Dorsolateral prefrontal cortex (tissue), 122 donors: ENCODE measurements at places on chromosomes 2 and 18.

GRCh38 chr18:36139245-36139644, 9.5 kb downstream of the ELP2 start:
- no peak for DNase-seq

- DNase-seq: no peak
Measured at GRCh38 chr18:59536166-59536565, 161.1 kb downstream of the CCBE1 start.

GRCh38 chr2:45765728-45766254, 114.3 kb downstream of the PRKCE start:
- DNase-seq: no peak

DNA sequence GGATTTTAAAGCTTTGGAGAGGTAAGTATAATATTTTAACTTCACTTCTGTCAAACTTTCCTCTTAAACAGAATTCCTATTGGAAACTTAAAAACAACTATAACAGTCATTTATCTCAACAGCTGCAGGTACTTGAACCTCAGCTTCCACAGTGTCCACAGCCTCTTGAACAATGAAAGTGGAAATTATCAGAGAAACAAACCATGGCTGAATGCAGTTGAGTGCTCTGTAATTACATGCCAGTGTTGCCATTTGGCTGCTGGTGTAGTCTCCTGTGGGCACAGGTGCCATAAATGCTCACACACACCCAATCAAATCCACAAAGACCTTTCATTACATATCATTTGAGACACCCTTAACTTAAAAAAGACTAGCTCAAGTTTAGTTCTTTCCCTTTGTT, 125.1 kb downstream of the CPS1 start:
- no peak for DNase-seq

- DNase-seq: no peak
Measured at GRCh38 chr2:70469435-70469834, 84.2 kb downstream of the TGFA start.

- no peak for DNase-seq
Measured at GRCh38 chr2:31381601-31382000, 32.9 kb downstream of the XDH start.

DNA sequence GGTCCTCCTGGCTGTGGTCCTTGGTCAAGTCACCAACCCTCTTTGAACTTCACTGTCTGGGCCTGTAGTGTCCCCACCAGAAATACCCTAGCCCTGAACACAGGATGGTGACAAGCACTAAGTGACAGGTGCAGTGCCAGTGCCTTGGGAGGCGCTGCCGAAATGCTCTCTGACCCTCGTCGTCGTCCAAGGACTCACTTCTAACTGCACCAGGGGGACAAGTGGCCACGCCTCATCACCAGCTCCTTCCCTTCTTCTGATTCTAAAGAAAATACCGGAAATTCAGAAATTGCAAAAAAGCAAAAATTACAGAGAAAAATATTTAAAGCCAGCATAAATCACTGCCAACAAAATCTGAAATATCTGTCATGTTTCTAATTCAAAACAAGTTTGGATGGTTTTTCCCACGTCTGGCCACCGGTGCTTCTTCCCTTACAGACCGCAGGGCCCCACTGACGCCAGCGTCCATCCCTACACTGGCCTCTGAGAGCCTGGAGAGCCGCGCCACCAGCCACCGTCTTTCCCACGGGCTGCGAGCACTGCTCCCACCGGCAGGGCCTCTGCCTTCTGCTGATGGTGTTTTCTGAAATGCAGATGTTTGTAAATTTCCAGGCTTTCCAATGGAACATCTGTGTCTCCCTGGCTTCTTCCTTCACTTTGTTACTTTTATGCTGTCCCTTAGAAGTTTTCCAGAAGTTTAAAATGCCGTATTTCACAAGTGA, 37.4 kb upstream of the GPC1 start:
- DNase-seq: no peak

GRCh38 chr18:44186001-44186400, 494.7 kb upstream of the SETBP1 start:
- no peak for DNase-seq

DNA sequence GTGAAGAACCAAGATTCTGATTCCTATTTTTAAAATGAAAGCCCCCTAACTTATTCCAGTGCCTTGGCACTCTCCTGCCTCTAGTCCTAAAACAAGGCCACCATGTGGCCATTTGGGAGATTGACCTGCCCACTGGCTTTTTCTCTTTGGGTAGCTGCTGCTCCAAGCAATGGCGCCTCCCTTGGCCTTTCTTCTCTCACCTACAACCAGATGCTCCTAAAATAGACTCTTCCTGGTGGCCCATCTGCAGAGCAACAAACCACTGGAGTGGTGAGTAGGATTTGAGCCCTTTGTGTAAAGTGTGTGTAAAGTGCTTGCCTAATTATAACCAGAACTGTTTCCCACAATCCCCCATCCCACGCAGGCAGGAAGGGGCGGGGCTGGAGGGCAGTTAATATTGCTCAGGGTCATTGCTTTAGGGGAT, 114.2 kb downstream of the FHOD3 start:
- no peak for DNase-seq

DNA sequence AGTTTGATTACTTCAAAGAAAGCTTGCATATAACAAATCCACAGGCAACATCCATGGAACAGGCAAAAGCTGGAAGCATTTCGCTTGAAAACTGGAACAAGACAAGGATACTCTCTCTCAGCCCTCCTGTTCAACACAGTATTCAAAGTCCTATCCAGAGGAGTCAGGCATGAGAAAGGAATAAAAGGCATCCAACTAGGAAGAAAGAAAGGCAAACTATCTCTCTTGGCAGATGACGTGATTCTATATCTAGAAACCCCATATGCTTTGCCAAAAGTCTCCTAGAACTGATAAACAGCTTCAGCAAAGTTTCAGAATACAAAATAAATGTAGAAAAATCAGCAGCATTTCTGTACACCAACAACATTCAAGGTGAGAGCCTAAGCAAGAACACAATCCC, 34.1 kb upstream of the MC4R start:
- no peak for DNase-seq

DNA sequence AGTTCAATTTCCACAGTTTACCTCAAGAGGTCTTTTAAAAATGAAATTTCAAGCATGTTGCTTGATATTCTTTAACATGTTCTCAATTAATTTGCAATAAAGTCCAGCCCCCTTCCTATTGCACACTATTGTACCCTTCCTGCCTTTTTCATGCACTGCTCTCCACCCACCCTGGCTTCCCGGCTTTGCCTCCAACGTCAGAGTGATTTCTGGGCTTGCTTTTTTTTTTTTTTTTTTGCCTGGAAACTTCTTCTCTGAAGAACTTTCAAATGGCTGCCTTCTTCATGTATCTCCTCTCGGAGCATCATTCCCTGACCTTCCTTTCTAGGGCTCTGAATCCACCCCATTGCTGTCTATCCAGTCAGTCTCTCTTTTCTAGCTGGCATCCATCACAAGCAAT, 24.4 kb upstream of the CYP1B1 start:
- no peak for DNase-seq

GRCh38 chr2:42360493-42360889, 526 bp downstream of the COX7A2L start:
- no peak for DNase-seq

GRCh38 chr18:33839452-33840211, 261.6 kb downstream of the ASXL3 start:
- peak; percentile 46 for DNase-seq

DNA sequence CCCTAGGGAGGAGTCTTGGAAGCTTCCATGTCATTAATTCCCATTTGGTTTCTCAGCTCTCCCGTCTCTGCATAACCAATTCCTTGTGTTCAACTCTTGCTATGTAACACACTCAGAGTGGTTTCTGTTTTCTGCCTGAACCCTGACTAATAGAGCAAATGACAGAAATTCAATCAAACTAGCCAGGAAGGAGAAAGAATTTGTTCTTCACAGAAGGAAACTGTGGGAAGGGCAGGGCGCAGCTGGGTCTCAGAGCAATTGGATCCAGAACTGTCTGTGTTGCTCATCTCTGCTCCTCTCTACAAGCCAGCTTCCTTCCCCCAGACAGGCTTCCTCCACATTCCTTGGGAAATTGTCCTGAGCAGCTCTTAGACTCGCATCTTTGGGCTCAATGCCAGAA, 269.8 kb downstream of the TNS1 start:
- no peak for DNase-seq

- DNase-seq: no peak
Measured at GRCh38 chr2:204591225-204591624, 46.0 kb downstream of the PARD3B start.

DNA sequence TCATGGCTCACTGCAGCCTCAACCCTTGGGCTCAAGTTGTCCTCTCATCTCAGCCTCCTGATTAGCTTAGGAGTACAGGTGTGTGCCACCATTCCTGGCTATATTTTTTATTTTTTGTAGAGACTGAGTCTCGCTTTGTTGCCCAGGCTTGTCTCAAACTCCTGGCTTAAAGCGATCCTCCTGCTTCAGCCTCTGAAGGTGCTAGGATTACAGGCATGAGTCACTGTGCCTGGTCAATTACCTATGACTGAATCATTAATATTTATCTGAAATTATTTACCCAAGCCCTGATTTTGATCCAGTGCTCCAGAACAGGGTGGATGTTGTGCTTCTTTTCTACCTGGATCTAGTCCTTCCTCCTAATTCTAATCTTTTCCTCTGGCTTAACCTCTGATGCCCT, 87.8 kb downstream of the MAP2 start:
- DNase-seq: no peak

DNA sequence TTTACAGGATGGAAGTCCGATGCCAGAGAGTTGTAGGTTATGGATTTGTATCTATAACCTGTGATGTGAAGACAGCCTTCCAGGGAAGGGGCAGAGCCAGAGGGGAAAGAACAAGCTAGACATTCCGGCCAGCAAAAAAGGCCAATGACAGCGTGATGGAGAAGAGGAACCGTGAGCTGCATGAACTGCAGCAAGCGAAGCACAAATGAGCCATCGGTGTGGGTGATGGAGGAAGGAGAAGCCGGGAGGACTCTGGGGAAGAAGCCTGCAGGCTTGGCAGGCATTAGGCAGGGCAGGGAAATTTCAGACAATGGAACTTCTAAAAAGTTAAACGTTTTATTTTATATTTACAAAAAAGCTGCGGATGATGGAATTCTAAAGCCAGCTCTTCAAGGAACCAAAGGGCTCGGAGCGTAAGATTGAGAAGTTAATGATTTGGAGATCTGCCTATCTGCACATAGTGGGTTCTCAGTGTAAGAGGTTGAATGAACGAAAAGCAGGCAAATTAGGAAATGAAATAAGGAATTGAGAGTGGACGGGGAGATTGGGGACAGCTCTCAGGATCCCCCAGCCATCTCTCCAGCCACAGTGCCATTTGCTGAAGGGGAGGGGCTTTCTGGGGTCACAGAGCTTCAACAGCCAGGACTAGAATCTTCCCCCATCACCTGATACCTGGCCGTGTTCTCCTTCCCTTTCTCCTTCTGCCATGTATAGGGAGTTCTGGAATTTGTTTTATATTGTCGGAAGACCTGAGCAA, 28.4 kb downstream of the NGEF start:
- no peak for DNase-seq

GRCh38 chr2:156332284-156332533, 312 bp downstream of the NR4A2 start:
- DNase-seq: no peak

DNA sequence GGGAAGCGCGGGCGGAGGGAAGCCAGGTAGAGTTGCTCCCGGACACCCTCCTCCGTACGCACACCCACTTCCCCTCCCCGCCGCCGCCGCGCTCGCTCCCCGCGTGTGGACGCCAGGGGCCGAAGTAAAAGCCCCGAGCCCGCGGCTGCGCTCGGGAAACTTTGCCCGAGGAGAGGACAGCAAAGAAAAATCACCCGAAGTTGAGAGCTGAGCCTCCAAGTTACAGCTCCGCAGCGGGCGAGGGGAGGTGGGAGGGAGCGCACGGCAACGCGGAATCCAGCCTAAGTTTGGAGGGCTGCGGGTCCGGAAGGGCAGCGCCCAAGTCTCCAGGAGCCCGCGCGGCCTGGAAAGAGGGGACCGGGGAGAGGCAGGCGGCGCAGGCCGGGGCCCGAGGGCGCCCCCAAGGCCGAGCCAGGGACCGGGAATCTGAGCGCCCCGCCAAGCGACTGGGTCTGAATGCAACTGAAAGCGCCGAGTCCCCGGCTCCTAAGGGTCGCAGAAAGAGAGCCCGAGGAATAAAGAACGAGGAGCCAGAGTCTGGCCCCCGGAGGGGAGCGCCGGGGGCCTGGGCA, 706 bp upstream of the BCL11A start:
- DNase-seq: no peak

GRCh38 chr2:100285691-100286090, 36.6 kb downstream of the LONRF2 start:
- no peak for DNase-seq

DNA sequence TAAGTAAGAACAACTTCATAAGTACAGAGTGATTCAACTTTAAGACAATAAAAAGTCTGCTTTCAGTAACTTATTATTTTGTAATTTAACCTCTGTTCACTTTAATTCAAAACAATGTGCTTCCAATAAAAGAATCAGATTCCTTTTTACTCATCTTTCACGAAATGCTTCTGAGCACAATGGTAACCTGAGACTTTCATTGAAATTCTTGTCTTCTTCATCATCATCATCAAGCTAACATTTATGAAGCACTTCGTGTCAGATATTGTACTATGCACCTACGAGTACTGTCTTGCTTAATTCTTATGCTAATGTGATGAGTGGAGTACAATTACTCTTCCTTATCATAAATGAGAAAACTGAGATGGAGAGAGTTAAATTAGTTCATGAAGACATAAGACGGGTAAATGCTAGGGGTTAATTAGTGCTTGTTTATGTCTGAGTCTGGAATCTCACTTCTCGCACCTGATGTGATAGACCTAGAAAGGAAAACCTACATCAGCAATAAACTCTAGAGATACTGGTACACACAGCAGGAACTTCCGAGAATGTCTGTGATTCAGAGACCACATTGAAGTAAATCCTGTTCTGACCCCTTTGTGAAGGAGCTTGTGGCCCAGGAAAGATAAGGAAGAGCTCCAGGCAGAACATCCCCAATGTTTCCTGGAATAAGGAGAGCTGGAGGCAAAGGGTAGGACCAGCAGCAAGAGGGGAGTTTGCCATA, 227.6 kb upstream of the ETAA1 start:
- no peak for DNase-seq

DNA sequence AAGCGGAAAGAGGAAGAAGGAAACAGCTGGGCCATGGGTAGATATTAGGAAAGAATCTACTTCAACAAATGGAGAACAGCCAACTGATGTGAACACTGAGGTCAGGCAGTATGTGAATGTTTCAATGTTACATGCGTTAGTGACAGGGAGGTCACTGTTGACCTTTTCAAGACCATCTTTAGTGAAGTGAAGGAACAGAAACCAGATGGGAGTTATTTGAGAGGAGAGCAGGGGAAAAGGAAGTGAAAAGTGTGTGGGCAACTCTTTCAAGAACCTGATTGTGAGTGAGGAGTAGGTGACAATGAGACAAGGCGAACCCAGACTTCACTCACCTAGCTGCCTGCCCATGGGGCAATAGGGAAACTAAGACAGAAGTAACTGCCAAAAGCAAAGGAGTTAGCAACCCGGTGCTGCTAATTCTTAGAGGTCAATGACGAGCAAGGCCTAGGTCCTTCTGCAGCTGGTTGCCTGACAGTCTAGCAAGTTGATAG, 67.0 kb downstream of the SP3 start:
- DNase-seq: no peak

GRCh38 chr2:177603768-177604167, 211.2 kb downstream of the AGPS start:
- no peak for DNase-seq

GRCh38 chr2:40220177-40220925, 231.5 kb downstream of the SLC8A1 start:
- no peak for DNase-seq
